ENCODE measurements at places on chromosomes 5 and 9.

DNA sequence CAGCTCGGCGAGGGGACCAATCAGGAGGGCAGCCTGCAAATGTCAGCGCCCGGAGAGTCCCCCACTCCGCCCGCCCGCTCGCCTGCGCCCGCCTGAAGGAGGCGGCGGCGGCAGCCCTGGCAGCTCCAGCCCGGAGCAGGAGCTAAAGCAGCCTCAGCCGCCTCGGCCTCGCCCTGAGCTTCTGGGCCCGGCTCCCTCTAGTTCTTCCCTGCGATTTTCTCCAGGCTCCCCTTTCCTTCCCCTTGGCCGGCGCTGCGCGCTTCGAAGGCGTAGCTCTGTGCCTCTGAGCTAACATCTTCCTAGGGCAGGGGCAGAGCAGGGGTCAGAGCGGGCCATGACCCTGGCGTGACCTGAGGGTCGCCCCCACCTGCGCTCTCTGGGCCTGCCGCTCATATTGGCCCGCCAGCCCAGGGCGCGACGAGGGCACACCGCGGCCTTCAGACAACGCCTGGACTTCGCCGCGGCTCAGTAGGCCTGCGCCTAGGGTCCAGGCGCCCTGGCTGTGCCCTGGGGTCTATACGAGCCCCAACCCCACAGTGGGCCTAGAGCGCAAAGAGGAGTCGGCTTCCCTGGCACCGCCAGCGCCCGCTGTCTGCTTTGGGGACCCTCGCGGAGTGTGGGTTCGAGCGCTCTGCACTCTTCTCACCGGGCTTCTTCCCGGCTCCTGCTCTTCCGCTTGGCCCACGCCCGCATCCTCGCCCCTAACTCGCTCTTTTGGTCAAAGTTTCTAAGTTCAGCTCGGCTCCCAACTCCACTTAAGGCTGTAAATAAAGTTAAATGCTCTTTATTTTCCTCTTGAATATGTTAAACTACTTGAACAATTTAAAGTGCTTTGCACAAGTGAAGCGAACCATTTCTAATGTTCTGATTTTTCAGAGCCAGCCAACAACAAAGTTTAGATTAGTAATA is 504 bp upstream of the OTP start:
- DNase-seq = no peak

DNA sequence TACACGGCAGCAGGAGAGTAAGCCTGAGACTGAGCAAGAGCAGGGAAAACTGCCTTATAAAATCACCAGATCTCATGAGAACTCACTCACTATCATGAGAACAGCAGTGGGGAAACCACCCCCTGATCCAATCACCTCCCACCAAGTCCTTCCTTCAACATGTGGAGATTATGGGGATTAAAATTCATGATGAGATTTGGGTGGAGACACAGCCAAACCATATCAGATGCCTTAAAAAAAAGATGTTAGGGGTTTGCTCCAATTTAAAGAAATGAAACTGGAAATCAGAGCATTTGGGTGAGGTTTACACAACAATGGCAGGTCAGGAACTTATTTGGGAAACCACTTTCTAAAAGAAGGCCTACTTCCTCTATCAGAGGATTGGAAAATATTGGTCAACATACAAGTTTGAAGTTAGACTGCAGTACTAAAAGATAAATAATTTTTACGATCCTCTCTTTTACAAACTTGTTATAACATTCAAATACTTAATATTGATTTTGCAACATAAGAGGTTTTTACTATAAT is 105.1 kb downstream of the FBN2 start:
- DNase-seq = no peak

DNA sequence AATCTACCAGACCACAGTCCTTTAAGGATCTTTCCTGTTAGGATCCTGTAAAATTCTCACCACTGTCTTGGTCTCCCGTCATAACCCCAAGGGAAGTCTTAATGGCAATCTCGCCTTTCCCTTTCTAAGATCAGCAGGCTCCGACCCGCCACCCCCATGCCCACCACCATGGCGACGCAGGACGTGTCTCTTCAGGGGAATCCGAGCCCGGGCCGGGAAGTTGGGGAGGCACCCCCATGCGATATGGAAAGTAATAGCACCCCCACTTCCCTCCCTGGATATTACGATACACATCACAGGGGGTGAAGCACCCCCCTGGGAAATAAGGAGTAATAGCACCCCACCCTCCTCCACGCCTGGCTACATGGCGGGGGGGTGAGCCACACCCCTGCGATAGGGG is 8.3 kb upstream of the STK32A start:
- no peak for DNase-seq

GRCh38 chr9:135582966-135583687 is 21.6 kb downstream of the PAEP start:
- no peak for DNase-seq

DNA sequence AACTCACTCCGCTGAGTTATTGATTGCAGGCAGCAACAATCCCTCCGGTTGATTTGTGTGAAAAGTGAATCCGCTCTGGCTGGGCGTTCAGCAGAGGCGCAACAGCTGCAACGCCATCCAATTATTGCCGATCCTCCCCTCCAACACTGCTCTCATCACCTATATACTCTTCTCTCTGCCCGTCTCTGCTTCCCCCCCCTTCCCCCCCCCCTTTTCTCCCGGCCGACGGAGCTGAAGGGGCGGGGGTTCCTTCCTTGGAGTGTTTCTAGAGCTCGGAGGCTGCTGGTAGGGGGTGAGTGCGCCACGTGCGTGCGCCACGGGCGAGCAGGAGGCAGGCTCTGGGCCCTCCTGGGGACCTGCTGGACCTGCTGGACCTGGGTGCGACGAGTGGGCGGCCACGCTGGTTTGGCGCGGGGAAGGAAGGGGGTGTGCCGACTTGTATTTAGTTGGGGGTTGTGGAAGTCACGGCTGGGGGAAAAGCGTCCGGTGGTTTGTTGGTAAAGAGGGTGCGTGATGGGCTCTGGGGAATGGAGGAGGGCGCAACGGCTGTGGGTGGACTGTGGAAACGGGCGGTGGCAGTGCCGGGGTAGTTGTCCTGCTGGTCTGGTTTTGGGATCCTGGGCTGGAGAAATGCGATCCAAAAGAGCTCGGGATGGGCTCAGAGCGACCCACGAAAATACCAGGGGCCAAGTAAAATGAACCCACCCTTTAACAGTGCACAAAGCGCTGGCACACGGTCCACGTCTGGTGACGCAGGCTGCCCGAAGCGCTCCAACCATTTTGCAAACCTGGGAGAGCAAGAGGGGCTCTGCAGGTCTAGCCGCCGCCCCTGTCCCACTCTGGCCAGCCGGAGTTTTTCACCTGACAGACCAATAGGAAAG is 6.4 kb upstream of the MEF2C start:
- no peak for DNase-seq

DNA sequence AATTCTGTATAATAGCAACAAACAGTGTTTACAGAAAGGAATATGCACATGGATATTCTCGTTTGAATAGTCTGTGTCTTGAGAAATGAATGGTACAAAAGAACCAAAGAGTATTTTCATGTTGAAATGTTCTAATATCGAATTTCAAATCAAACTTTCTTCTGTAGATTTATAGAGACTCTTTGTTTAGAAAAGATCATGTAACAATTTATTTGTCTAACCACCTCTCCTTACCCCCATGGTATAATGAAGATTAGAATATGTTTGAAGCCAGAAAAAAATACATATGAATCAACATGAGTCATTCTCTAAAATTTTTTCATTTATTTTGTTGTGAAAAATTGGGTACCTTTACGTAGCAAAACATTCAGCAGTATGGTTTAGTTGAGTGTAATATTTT is 285.6 kb downstream of the PRR16 start:
- DNase-seq = no peak

DNA sequence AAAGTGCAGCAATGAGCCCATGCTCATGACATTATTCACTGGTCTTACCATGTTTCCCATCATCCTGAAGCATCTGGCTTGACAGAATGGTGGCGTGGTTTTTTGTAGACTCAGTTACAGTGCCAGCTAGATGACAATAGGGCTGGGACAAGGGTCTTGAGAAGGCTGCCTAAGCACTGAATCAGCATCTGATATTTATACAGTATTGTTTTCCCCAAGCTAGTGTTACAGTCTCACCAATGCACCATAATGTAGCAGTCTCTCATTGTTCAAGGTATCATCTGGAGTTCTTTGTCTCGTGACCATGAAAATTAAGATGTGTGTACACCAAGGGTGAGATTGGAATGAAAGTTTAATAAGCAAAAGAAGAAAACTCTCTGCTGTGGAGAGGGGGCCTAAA is 19.0 kb upstream of the GGTA1 start:
- no peak for DNase-seq

GRCh38 chr5:27491047-27491446 is 452.7 kb upstream of the CDH9 start:
- DNase-seq = no peak

GRCh38 chr9:36739373-36740116 is 166.8 kb downstream of the MELK start:
- no peak for DNase-seq

DNA sequence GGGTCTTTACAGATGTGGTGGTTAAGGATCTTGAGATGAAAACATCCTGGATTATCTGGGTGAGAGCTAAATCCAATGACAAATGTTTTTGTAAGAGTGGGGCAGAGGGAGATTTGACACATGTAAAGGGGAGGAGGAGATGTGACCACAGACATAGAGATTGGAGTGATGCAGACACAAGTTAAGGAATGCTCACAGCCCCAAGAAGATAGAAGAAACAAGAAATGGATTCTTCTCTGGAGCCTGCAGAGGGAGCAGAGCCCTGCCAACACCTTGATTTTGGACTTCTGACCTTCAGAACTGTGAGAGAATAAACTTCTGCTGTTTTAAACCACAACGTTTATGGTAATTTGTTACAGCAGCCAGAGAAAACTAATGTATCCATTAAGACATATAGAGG is 21.7 kb downstream of the ITGA2 start:
- DNase-seq = no peak

DNA sequence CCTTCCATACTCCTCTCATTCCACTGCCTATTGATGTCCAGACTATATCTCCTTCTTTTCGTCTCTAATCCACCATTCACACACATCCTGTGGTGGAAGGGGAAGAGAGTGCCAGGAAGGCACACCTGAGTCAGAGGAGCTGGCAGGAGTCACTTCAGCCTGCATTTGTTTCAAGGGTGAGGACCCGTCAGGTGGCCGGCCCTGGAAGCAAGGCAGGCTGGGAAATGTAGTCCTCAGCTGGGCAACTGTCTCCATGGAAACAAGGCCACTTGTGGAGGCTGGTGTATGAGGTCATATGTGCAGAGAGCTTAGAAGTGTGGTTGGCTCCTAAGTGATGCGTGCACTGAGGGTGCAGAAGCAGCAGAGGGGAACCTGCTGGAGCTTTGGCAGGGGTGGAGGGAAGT is 278.4 kb downstream of the NSG2 start:
- DNase-seq = peak; percentile 72

- DNase-seq = no peak
Observed at GRCh38 chr9:117979914-117980313, 275.7 kb downstream of the TLR4 start.

GRCh38 chr5:17302106-17302505 is 84.7 kb downstream of the BASP1 start:
- no peak for DNase-seq

DNA sequence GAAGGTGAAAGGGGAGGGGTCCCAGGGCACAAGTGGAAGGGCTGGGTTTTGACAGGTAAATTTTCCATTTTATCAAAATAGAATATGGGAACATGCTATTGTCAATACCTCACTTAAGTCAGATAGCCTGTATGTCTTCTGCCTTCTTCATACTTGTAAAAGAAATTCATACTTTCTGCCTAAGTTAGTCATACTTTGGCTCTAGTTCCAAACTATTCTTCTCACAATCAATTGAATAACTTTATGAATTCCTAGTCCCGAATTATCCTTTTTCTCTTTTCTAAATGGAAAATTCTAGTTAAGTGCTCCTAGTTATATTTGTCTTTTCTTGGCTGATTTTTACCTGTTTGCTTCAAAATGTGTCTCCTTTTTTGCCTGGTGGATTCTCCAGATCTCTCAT is 271.4 kb downstream of the CSNK1G3 start:
- no peak for DNase-seq

GRCh38 chr5:14579246-14579645 is 2.3 kb upstream of the OTULINL start:
- no peak for DNase-seq

- no peak for DNase-seq
Observed at GRCh38 chr5:156400231-156400986, 73.4 kb downstream of the SGCD start.

DNA sequence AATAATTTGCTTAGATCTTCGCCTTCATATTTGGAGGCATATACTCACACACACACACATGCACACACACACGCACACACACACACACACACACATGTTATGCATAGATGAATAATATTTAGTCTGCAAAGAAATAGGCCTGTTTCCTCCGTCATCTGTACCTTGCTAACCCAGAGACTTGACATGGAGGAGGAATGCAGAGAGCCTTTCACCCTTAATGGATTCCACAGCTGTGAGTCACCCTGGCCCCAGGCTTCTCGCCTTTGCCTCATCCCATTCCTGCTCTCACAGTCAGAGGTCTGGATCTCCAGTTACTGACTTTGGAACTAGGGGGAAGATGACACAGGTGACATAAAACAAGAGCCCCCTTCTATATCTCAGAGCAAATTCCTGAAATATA is 29.7 kb downstream of the ZNF462 start:
- DNase-seq = peak; percentile 89

DNA sequence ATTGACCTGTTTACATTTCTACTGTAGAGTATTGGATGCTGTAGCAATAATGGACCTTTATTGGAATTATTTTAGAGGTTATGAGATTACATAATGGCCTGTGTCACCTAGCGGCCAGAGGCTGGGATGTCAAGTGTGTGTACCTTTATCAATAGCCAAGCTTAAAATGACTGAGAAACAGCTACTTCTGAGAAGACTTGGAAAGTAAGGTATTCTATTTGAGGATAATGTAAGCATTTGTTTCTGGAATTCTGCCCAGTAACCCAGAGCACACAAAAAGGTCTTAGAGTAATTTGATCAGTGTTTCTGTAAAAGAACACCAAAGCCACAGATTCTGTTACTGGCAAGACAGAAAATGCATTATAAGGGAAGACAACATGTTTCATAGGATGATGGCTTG is 116.8 kb downstream of the MACIR start:
- no peak for DNase-seq

- DNase-seq = no peak
Observed at GRCh38 chr9:137030538-137031527, 1.1 kb downstream of the FUT7 start.

DNA sequence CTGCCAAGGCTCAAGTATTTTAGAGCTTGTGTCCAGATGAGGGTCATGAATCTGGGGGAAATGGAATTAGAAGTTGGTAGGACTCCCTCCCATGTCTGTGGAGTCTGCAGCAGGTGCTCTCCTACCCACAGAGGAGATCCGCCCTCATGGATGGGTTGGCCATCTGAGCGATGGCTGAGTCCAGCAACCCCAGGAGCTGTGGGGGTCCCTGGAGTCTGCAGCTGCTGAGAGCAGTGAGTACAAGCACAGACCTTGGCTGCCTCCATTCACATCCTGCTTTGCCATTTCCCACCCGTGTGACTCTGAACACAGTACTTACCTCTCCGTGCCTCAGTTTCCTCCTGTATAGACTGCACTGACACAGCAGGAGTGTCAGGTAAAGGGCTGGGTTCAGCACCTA is 25.8 kb upstream of the SYNPO start:
- DNase-seq = no peak

- DNase-seq = no peak
Observed at GRCh38 chr9:127347831-127348776, 48.9 kb upstream of the SLC2A8 start.
